ENCODE measurements at places on chromosomes 11 and 22.

DNA sequence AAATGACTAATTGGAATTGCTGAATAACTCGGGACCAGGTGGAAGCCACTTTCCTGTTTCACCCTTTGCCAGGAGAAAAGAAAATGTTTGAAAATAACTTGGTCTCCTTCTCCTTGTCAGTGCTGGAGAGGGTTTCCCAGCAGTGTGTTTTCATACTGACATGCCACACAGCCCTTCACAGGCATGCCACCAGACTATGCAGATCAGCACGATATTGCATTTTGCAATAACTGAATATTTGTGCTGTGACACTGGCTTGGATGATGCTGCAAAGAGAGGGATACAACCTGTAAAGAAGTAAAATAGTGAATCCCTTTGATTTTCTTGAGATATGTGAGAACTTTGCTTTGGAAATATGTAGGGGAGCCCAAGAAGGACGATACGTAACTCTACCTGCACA, 200.0 kb upstream of the NAV2 start:
- no peak for DNase-seq

GRCh38 chr11:130407978-130408377, 20.4 kb downstream of the ADAMTS8 start:
- DNase-seq = no peak

DNA sequence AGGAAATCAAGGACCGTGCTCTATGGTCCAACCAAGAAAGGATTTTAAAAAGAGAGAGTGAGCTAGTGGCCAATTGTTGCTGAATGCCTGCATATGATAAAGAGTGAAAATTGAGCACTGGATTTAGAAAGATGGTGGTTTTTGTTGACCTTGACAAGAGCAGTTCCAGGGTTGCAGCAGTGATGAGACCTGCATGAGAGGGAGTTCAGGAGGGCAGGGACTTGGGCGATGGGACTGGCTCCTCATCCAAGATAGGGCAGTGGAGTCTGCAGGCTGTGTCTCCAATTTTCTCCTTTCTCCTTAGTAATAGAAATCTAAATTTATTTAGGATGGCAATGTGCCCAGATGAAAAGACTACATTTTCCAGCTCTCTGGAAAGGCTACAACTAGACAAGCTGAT, 94.0 kb upstream of the B3GAT1 start:
- DNase-seq = no peak

GRCh38 chr11:69852056-69852455, 32.8 kb upstream of the FGF3 start:
- peak; percentile 31 for DNase-seq

DNA sequence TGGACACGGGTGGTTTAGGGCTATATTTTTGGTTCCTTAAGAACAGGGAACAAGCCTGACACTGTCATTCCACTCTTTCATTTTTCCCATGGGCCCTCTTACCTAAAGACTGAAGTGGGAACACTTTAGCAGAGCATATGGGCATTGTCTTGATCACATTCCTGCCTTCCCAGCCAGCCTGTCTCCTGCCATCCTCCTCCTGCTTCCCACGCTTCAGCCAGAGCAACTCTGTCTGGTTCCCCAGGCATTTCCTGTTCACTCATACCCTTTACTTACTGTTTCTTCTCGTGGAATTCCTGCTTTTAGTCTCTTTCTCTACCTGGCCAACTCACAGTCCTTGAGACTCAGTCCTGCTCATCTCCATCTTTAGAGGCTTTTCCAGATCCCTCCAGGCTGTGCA, 22.8 kb downstream of the MRPL16 start:
- DNase-seq = no peak

- DNase-seq = no peak
These were observed 804 bp upstream of the CREBZF start for GRCh38 chr11:85665733-85666132.

GRCh38 chr11:117827521-117828511, 3.3 kb upstream of the FXYD2 start:
- peak; percentile 37 for DNase-seq

- DNase-seq = no peak
These were observed 14.7 kb upstream of the APLP2 start for GRCh38 chr11:130054966-130055365.

- DNase-seq = no peak
These were observed 114.1 kb downstream of the MICAL2 start for GRCh38 chr11:12224537-12224893.

DNA sequence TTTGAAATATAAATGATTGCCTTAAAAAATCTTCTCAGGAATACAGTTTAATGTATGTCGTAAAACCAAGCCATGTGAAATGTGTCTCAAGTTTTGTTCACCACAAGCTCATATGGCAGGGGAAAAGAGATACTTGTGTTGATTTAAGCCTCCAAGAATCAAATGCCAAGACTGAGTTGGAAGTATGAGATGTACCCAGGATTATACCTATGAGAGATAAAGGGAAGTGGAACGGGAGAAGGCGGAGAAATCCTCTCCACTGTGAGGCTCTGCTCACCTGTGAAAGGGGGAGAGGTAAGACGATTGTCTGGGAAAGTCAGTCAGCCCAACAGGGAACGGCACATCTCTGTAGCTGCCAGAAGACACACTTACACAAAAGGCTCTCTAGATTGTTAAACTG, 124.8 kb downstream of the TRPC6 start:
- no peak for DNase-seq

DNA sequence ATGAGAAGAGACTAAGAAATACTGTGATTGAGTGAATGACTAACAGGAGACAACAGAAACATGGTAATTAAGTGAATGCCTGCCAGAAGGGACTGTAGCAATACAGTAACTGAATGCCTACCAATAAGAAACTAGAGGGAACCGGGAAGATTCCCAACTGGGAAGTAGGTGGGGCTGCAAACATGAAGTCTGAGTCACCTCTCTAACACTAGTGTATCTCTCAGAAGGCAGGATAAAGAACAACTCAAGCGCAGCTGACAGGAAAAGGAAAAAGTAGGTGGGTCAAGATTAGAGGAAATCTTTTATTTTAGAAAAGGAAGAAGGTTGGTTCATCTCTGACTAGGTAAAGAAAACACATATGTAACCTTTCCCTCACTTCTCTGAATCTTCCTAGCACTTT, 14.0 kb downstream of the C11orf42 start:
- no peak for DNase-seq

- DNase-seq = peak; percentile 74
These were observed 101.1 kb upstream of the IGLL5 start for GRCh38 chr22:22786301-22787115.

DNA sequence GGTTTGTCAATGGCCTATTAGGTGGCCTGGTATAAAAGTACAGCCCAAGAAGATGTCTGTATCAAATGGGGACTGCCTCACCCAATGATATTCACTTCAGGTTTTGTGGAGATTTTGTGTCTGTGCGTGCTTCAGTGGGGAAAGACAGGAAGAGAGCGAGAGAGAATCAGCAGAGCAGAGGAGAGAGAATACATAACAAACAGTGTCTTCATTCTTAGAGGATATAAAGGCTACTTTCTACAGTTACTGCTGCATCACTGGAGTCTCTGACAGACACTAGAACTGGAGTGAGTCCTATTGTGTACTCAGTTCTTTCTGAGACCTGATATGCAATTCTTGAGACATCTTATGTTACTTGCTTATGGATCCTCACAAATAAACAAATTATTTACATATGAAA, 115.0 kb downstream of the CASP12 start:
- no peak for DNase-seq

- no peak for DNase-seq
These were observed 3.6 kb downstream of the ANKRD13D start for GRCh38 chr11:67292671-67293070.

- DNase-seq = peak; percentile 79
These were observed 4.8 kb downstream of the BEST1 start for GRCh38 chr11:61954851-61955421.

GRCh38 chr22:27487600-27488452, 313.7 kb downstream of the MN1 start:
- DNase-seq = peak; percentile 20

DNA sequence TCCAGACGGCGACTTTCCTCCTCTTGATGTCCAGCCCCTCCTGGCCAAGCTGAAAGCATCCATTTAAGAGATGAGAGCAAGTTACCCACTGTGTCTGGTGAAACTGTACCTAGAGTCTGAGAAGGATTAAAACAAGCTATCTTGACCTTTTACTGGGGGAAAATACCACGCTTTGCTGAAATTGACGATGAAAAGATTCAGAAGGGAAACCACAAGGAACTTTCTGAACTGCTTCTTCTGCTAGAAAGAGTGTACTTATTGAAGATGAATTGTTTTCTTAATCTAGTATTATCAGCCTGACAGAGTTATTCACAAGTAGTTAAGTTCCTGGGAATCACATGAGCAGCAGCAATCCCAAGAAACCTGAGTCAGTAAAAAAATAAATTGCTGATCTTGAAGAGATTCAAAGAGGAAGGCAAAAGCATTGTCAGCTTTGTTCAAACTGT, 13.1 kb upstream of the MS4A6A start:
- DNase-seq = no peak

DNA sequence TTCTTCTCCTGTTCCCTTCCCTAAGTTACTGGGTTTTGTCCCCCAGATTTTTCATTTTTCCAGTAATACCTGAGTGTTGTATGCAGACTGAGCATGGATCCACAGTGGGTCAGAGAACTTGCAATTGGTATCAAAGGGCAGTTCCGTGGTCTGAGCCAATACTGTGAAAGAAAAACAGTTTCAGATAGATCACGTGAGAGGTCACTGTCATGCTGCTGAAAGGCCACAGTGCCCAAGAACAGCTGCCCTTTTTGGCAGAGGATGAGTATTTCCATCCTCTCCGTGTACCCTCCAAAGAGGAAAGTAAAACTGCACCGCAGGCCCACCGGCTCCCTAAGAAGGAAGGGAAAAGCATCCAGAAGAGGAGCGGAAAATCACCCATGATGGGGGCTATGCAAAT, 73.0 kb upstream of the TBCEL start:
- DNase-seq = no peak

DNA sequence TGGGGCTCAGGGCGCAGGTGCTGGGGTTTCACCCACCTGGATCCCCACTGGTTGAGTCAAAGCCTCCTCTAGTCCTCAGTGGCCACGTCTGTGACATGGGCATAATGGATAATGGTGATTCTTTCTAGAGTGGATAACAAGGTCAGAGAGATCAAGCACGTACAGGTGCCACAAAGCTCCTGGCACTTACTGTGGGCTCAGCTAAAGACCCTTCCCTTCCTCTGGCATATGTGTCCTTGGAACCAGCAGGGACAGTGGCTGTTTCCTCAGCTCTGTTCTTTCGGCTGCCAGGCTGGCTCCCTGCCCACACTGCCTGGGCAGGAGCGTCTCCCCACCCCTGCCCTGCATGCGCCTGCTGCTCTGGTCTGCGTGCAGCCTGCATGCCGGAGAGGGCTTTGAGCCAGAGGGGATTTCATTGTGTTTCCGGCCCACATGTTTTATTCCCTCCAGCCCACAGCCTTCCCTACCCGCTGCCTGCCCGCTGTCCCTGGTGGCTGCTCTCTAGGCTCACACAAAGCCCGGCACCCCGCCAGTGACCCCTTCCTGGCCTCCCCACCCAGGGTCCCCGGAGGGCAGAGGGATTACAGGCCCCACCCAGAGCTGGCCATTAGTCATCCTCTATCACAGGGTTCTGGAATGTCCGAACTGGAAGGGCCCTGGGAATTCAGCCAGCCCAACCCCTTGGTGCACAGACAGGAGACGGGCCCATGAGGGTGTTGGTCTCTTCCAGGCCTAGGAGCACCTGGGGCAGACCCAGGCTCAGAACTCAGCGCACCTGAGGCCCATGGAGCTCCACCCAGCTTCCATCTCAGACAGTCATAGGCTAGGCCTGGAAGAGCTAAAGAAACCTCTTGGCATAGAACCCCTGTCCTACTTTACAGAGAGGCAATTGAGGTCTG, 55.3 kb upstream of the GCAT start:
- DNase-seq = peak; percentile 84

DNA sequence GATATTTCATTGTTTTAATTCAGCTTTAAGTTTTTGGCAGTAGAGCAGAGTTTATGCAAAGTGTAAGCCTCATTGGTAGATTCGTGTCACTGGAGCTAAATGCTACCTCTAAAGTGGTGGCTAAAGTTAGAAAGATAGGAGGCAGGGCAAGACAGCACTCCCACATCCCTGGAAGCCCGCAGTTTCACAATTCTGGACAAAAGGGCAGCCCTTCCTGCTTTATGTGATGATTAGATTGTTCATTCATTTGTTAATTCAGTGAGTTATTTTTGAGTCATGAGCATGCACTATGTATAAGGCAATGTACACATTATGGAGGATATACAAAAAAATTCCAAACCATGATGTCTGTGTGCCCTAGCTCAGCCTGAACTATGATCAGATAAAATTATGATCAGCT, 52.1 kb upstream of the EIF3M start:
- DNase-seq = no peak
